ENCODE measurements at places on chromosomes 11 and 22.

DNA sequence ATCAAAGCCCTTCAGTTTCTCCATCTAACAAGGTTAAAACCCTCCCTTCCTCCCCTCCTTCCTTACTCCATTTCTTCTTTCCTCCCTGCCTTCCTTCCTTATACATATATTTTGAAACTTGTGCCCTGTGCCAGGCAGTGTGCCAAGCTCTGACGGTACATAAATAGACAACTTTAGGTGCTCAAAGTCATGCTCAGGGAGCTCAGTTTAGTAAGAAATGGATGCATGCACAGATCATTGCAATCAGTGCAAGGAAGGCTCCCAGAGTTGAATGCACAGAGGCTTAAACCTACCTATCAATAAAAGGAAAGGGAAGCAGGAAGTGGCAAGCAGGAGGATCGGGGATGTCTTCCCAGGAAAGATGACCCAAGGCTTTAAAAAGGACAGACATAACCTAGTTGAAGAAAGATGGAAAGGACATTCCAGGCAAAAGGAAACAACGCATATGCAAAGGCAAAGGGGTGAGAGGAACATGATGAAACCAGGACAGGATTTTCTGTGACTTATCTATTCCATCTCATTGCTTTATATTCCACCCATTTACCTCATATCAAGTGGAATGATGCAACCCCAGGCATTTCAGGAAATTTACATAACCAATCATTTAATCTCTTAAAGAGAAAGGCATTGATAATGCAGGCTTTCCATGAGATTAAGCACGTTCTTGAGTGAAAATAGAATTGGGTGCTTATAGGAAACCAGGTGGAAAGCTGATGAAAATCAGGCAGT is 13.2 kb downstream of the FZD4 start:
- DNase-seq: no peak

GRCh38 chr11:127675581-127675980 is 675.0 kb upstream of the KIRREL3 start:
- DNase-seq: no peak

DNA sequence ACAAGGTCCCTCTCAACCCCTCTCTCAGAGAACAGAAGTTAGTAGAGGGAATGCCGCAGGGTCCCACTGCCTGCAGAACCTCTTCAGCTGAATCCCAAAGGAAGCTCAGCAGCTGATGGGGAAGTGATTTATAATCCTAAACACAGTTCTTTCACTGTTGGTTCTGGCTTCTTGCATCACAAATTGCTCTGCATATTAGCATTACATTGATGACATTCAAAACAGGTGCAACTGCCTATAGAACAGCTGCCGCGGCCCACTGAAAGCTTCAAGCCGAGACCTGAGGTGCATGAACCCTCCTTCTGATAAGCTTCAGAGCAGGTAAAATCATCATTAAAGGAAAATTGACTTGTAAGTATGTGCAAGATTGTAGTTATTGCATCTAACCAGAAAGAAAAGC is 75.2 kb upstream of the KIRREL3 start:
- no peak for DNase-seq

GRCh38 chr22:24983151-24983550 is 30.6 kb downstream of the KIAA1671 start:
- no peak for DNase-seq

GRCh38 chr22:46964773-46965550 is 202.5 kb downstream of the TBC1D22A start:
- DNase-seq: no peak

DNA sequence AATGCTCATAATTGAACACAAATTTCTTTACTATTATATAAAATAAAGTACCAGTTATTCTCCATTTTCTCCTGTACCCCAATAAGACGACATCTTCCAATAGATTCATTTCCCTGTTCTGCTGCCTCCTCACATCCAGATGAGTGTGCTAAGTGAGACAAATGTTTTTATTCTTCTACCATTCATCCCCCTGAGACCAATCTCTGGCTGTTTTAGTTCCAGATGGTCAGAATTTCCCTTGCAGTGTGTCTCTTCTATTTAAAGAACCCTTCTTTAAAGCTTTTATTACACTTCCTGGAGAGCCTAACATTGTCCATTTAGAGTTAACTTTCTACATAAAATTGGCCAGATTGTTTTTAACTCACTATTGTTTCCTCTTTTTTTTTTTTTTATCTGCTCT is 41.2 kb upstream of the GLYATL1 start:
- no peak for DNase-seq

DNA sequence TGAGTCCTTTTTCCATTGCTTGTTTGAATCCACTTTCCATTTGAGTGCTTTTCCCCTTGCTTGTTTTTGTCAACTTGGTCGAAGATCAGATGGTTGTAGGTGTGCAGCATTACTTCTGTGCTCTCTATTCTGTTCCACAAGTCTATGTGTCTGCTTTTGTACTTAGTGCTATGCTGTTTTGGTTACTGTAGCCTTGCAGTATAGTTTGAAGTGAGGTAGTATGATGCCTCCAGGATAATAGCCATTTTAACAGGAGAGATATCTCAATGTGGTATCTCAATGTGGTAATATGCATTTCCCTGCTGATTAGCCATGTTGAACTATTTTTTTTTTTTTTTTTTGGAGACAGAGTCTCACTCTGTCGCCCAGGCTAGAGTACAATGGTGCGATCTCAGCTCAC is 16.7 kb downstream of the ACRV1 start:
- no peak for DNase-seq

DNA sequence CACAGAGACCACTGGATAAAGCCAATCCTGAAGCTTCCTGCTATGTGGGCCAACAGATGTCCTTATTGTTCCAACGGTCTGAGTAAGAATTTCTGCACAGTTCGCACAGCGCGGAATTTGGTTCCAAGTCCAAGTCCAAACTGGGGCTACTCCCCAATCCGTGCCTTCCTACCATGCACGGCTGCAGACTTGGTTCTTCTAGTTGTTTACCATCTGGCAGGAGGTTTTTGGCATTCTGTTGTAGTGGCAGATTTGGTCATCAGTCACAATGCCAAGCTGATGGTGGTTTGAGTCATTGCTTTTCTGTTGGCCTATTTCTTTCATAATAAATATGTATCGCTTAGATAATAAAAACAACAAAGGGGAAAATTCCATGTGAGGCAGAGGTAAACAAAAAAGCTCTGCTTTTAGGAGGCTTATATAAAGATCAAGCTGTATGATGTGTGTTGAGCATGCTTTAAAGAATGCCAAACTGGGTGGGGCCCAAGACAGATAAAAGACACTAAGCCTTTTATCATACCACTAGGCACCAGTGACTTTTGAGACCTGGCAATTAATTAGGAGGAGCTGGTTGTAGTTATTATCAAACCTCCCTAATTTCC is 52.5 kb upstream of the SYN3 start:
- DNase-seq: no peak

GRCh38 chr11:128552783-128553661 is 34.3 kb downstream of the ETS1 start:
- DNase-seq: peak; percentile 49
